ENCODE measurements at places on chromosomes 3 and 15.

GRCh38 chr15:68586274-68586961 lies 7.6 kb downstream of the CORO2B start:
- DNase-seq: no peak

DNA sequence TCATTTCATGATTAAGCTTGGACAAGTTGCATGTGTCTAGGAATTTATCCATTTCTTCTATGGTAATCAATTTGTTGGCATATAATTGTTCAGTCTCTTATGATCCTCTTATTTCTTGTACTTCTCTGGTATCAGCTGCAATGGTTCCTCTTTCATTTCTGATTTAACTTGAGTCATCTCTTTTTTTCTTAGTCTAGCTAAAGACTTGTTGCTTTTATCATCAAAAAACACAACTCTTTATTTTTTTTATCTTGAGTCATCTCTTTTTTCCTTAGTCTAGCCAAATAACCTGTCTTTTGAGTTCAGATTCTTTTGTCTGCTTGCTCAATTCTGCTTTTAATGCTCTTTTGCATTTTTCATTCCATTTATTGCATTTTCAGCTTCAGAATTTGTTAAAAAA lies 37.3 kb downstream of the UBE3A start:
- DNase-seq: no peak

GRCh38 chr3:59481776-59482400 lies 432.1 kb upstream of the CFAP20DC start:
- DNase-seq: no peak

GRCh38 chr3:166274351-166275023 lies 437.3 kb upstream of the BCHE start:
- DNase-seq: no peak

DNA sequence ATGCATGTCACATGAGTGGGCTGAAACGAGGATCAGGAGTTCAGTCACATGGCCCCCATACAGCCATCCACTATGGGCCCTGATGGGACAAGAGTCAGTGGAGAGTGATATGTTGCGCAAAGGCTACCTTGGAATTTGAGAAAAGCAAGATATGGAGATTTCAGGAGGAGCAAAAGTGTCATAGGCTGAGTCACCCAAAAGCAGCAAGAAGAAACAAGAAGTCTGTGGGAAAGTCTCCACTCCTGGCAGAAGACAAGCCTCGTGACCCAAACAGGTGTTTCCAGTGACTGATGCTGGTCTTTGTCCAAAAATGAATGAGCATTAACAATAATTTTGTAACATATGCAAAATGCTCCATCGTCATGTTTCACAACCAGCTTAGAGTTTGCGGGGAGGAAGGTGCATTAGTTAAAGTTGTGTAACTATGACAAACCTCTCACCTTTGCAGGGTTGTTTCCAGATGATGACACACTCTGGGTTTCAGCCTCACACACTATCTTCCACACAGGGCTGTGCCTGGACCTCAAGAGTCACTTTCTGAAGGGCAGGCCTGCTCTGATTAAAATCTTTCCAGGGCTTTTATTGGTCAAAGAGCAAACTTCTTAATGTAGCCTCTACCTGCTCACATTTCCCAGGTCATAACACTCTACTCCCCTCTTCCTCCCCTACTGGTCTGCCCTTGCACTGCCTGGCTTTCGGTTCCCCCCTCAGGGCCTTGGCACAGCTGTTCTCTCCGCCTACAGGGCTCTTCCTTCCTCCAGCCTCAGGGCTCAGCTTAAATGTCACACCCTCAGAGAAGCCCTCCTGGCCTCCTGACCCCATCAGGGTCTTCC lies 3.9 kb upstream of the DNASE1L3 start:
- DNase-seq: peak; percentile 79

DNA sequence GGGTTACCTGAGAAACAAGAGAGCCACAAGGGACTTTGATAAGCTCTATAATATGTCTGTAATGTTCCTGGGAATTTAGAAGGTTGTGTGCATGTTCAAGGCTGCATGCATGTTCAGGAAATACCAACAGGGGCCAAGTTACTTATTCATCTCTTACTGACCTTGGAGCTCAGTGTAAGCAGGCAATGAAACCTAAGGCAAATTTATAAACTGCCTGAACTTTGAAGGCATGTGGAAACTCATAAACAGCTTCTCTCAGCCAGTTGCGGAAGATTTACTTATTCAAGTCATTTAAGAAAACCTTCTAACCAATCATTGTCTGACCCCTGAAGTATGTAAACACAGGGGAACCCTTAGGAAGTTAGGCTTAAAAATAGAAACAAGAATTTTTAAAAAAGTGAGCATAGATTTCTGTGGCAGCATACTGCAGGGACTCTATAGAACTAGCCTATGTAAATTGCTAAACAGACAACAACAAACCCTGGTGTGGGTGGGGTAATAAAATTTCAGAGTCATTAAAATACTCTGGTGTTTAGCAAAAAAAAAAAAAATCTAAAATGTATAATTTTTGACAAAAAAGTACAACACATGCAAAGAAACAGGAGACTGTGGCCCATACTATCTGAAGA lies 57.2 kb downstream of the SLC15A2 start:
- no peak for DNase-seq

DNA sequence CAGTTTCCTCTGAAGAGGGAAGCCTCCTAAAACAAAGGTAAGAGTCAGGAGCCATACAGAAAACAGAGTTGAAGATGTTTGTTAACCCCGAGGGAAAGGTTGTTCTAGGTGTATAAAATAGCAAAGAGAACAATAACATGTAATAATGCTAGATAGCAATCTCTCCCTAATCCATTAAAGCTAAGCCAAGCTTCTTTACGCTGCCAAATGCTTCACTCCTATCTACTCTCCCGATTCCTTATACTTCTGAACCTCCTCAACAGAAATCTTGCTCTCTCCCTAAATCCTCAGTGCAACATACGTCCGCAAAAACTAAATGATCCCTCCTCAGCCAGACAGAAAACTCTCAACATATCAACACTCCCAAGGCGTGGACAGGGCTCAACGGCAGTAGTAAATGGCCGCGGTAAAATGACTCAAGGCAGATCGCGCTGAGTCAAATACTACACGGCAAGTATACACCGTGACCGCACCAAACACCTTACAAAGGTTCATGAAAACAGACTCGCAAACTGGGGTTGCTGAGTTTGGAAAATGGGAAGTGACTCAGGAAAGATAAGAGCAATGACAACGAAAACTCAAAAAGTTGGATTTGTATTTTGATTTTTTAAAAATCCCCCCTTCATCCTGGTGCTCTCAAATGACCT lies 682 bp downstream of the CLDND1 start:
- DNase-seq: peak; percentile 18

DNA sequence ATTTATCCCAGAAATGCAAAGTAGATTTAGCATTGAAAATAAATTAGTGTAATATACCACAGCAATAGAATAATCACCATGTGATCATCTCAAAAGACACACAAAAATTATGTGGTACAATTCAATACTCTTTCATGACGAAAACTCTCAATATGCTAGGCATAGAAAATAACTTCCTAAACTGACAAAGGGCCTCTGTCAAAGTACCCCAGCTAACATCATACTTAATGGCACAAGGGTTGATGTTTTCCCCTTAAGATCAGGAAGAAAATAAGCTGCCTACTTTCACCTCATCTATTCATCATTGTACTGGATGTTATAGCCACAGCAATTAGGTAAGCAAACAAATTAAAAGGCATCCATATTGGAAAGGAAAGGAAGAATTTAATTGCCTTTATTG lies 22.7 kb upstream of the NIPA2 start:
- DNase-seq: no peak

- DNase-seq: no peak
Measured at GRCh38 chr15:36517758-36518157, 61.7 kb upstream of the CDIN1 start.

DNA sequence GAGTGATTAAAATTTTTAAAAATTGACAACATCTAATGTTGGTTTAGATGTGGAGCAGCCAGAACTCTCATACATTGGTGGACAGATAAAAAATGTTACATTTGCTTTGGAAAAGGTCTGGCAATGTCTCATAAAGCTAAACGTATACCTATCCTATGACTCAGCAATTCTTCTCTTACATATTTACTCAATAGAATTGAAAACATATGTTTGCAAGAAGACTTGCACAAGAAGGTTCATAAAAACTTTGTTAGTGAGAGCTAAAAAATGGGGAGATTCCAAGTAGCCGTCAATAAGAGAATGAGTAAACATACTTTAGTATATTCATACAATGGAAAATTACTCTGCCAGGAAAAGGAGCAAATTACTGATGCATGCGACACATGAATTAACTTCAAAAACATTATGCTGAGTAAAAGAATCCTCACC lies 30.0 kb downstream of the MASP1 start:
- DNase-seq: no peak

DNA sequence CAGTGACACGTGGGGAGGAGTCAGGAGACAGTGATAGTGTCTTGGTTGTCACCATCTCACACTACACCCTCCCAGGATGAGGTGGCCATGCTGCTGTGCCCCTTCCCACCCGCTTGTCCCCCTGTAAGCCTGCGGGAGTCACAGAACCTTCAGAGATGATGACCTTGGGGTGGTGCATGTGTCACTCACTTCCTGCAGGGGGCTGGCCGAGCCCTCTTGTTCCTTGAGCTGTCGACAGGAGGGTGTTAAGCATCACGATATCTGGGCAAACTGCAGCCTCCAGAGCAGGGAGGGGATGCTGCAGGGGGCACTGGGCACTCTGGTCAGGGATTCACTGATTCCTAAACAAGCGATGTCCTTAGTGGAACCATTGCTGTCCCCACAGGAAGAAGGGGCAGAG lies 27.7 kb downstream of the FAH start:
- DNase-seq: no peak
